Endothelial cell of coronary artery (primary cell): ENCODE measurements at places on chromosomes 7 and 10. TPM values are rescaled to one million over a fixed set of nuclear protein-coding genes. Genes with fewer than 3 reads are reported as not detected.

Gene KCP
- total RNA-seq, result not detected in 2 replicates

Gene HOXA4
- total RNA-seq, result 0.18 and 0.85 TPM in 2 replicates

Gene OR2A1
- total RNA-seq, result under 0.01 TPM in 1 of 2 replicates, not detected in the other

Gene COL1A2
- total RNA-seq, result 2.6 and 1,191 TPM in 2 replicates

Gene CUZD1
- total RNA-seq, result 0.54 and 1.0 TPM in 2 replicates

Gene CPN1
- total RNA-seq, result not detected in 2 replicates

Gene LGI1
- total RNA-seq, result not detected in 2 replicates

Gene PRLHR
- not detected in 2 replicates for total RNA-seq

Gene ATG9B
- 0.09 and 0.19 TPM in 2 replicates for total RNA-seq

Gene NRCAM
- total RNA-seq, result 57.6 and 69.4 TPM in 2 replicates

Gene FAM204A
- total RNA-seq, result 54.7 and 55.0 TPM in 2 replicates

Gene CHN2
- under 0.01 and 0.56 TPM in 2 replicates for total RNA-seq

Gene FGF8
- not detected in 2 replicates for total RNA-seq

Gene LEP
- under 0.01 TPM in 1 of 2 replicates, not detected in the other for total RNA-seq

Gene ITPRIP
- 15.4 and 31.4 TPM in 2 replicates for total RNA-seq

Gene SKIDA1
- total RNA-seq, result 0.19 and 0.36 TPM in 2 replicates

Gene ABCA13
- 0.09 TPM in 1 of 2 replicates, not detected in the other for total RNA-seq

Gene ABCF2
- total RNA-seq, result 59.9 and 72.9 TPM in 2 replicates

Gene ADAM12
- 1.3 and 4.2 TPM in 2 replicates for total RNA-seq

Gene TRPV5
- total RNA-seq, result not detected in 2 replicates

Gene ZNF727
- 0.09 TPM in 1 of 2 replicates, not detected in the other for total RNA-seq

Gene PDLIM1
- total RNA-seq, result 43.1 and 66.0 TPM in 2 replicates

Gene FEZF1
- total RNA-seq, result not detected in 2 replicates

Gene GARIN1A
- total RNA-seq, result 0.18 and 0.28 TPM in 2 replicates

Gene GTF2IRD2
- 4.8 and 5.2 TPM in 2 replicates for total RNA-seq

Gene OR2A12
- not detected in 2 replicates for total RNA-seq

Gene CRYGN
- total RNA-seq, result not detected in 2 replicates

Gene UCMA
- total RNA-seq, result not detected in 2 replicates

Gene GIMAP1
- 12.9 and 14.3 TPM in 2 replicates for total RNA-seq

Gene CYP2C9
- not detected in 2 replicates for total RNA-seq

Gene MRLN
- total RNA-seq, result not detected in 2 replicates

Gene FKBP6
- not detected in 2 replicates for total RNA-seq

Gene ASB10
- total RNA-seq, result not detected in 2 replicates

Gene TMEM229A
- not detected in 2 replicates for total RNA-seq

Gene TMEM176A
- total RNA-seq, result not detected in 2 replicates

Gene RASA4B
- total RNA-seq, result 1.5 and 2.1 TPM in 2 replicates
